ENCODE measurements at places on chromosomes 7 and 10.

- no peak for DNase-seq
These were observed 60.6 kb upstream of the CSTF2T start for GRCh38 chr10:51759896-51760534.

DNA sequence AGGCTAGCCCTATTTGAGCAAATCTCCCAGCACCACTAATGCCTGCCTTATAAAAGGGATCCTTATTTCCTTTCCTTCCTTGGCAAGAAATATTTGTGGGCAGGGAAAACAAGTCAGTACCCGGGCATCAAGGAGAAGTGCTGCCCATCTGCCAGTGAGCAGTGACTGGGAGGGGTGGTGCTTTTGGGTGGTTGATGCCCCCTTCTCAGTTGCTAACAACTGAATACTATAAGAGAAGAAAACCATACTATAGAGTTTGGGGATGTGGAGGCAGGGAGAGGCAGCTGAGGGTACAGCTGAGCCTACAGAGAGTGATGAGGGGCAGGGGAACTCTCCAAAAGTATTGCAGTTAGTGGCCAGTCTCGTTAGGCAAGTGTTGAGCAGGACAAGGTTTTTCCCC, 39.3 kb downstream of the OGDH start:
- DNase-seq, result no peak

GRCh38 chr7:131950758-131951157, 394.3 kb upstream of the PODXL start:
- DNase-seq, result no peak

DNA sequence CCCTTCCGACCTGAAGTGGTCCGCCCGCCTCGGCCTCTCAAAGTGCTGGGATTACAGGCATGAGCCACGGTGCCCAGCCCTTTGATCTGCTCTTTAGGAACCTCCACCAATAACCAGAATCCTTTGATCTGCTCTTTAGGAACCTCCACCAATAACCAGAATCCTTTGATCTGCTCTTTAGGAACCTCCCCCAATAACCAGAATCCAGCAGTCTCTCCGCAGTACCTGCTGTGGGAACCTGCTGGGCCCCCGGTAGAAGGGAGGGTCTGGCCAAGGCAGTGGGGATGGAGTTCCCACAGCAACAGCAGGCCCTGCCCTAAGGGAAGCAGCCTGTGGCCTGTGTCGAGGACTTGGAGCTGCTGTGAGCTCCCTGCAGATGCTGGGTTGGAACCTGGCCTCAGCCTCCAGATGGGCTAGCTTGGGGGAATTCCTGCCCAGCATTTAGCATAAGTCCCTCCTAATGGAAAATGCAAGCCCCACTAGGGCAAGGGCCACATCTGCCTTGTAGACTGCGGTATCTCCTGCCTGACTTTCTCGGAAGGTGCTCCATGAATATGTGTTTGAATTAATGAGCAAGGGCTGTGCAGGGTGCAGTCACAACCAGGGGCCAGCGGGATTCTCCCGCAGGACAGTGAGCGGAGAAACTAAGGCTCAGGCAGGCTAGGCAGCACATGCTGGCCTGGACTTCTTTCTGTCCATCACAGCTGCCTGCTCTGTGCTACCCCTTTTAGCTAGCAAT, 165.8 kb downstream of the UBE2H start:
- no peak for DNase-seq

- DNase-seq, result no peak
These were observed 25.5 kb upstream of the HABP2 start for GRCh38 chr10:113527211-113527906.

GRCh38 chr10:52488606-52489485, 174.8 kb downstream of the DKK1 start:
- DNase-seq, result peak; percentile 25

DNA sequence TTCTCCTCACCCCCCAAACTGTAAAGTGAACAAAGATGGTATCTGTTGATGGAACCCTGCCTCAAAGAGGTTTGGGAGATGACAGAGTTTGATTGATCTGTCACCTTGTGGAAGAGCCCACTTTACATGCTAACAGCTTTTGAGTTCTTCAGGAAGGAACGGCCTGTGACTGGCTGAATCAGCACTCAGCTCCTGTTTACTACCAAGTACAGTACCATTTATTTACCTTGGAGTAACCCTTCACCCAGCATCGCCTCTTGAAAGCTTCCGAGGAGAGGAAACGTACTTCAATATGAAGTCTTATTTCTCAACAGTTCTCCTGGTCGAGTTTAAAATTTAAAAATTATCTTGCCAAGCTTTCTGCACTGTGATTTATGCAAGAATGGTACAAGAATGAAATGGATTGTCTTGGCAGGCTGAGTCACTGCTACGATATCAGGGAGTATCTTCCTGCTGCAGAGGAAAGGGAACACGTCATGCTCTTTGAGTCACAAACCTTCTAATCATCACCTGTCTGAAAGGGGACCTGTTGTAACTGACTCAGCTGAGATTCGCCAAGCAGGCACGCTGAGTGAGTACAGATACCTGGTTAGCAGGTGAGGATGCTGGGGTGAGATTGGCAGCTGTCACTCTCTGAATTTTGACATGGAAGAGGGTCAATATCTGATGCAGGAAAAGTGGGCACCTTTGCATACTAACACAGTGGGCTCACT, 30.1 kb downstream of the KLF6 start:
- DNase-seq, result no peak

DNA sequence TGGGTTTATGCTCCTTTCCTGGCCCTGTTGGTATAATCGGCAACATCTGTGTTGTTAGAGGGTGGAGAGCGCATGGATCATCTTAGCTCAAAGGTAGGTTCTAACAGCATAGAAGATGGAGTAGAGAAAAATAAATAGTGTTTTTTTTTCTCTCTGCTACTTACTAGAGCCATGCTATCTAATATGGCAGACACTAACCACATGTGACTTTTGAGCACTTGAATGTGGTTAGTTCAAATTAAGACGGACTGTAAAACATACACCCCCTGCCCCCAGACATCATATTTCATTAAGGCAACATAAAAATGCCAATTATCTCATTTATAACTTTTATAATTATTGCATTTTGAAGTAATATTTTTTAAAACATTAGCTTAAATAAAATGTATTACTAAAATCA, 525.1 kb downstream of the KIF20B start:
- DNase-seq, result no peak

DNA sequence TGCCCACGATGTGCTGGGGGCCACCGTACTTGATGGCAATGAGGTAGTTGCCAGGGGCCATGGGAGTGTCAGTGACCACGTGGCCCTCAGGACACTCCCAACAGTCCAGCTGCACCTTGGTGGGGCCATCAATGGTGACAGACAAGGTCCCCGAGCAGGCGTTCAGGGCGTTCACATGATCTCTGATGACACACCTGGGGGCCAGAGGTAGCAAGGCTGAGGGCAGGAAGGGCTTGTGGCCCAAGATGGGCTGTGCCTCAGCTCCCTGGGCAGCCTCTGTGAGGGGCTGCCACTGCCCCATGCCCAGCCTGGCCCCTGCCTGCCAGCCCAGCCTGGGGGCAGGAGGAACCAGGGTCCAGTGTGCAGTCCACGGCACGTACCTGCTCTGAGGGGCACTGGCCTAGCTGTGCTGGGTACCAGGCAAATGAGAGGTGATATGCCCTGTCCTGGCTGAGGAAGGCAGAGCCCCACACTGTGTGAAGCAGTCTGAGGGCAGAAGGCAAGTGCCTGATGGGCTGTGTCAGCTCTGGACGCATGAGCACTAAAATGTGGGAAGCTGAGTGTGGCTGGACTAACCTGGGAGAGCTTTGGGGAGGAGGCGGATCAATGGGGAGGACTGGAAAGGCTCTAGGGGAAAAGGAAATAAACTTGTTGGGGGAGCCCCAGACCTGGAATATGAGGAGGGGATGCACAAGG, 3.5 kb upstream of the KCP start:
- DNase-seq, result no peak

DNA sequence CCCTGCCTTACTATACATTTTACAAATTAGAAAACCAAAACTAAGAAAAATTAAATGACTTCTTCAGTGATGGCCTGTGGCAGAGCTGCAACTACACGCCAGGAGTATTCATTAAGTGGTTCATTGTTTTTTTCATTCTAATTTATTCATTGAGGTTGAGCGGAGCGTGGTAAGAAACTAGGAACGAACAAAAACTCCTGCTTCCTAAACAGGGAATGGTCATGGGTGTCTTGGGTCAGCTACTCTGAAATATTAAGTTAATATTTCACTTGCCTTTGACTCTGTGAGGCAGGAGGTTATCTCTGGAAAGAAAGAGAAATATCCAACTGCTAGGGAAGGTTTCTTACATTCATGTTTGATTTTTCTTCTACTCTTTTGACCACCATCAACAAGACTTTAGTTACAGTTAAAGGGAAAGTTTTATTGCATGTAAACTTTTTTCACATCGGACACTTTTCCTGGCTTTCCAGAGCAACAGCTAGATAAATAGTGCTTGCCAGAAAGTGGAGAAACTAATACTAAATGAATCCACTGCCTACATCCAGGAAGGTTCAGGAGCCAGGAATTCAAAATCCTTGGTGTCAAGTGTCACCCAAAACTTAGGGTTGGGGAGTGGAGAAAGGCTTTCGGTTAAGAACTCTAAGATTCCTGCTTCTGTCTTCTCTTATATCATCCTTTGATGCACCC, 896 bp upstream of the GNG11 start:
- no peak for DNase-seq

- DNase-seq, result no peak
These were observed 45.5 kb upstream of the LRRN3 start for GRCh38 chr7:111045449-111045848.

DNA sequence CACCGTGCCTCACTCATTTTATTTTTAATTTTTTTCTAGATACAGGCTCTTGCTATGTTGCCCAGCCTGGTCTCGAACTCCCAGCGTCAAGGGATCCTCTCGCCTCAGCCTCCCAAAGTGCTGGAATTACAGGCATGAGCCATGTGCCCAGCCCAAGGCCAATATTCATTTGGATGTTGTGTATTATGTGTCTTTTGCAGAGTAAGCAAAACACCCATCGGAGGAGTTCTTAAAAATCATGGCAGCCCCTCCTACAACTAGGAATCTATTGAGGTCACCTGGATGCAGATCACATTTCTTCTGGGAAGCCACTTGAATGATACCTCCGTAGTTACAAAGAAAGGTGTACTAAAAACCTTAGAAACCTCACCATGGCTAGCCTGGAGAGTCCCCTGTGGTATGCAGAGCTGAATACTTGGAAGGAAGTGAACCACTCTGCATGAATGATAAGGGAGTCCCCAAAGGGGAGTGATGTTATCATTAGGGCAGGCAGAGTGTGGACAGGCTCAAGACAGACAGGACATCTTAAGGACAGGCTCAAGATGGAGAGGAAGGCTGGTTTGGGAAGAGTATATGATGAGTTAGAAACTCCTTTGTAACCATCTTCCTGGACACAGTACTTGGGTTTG, 185.7 kb downstream of the TAX1BP1 start:
- no peak for DNase-seq

GRCh38 chr7:152120210-152120609, 94.7 kb downstream of the GALNT11 start:
- no peak for DNase-seq

GRCh38 chr10:43219848-43220247, 47.0 kb downstream of the RASGEF1A start:
- no peak for DNase-seq

DNA sequence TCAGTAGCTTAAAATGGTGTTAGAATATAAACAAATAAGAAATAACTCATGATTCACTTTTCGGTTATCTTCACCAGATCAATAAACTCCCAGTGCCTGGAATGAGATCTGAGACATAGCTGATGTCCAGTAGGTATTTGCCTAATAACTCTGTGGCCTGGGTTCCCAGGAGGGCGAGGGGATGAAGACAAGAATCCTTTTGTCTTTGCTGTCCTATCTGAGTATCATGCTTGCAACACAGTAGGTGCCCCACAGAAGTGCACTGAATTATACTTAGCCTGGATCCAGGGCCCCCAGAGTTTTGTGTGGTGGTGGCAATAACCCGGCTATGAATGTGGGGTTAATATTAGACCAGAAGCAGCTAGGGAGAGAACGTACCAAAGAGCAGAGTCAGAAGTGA, 350.1 kb upstream of the AOAH start:
- DNase-seq, result no peak

DNA sequence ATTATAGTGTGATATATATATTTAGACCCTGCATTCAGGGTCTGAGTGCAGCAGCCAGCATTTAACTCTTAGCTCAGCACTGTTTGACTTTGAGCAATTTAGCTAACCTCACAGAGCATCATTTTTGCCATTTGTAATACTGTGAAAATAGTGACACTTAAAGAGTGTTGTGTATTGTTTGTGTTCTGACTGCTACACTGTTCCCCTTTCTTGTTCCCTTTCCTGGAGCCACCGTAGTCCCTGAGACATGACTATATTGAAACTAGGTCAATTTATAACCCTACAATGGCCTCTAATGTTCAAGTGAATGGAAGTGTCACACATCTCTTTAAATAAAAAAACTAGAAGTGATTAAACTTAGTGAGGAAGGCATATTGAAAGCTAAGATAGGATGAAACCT, 20.3 kb upstream of the CD36 start:
- DNase-seq, result no peak

DNA sequence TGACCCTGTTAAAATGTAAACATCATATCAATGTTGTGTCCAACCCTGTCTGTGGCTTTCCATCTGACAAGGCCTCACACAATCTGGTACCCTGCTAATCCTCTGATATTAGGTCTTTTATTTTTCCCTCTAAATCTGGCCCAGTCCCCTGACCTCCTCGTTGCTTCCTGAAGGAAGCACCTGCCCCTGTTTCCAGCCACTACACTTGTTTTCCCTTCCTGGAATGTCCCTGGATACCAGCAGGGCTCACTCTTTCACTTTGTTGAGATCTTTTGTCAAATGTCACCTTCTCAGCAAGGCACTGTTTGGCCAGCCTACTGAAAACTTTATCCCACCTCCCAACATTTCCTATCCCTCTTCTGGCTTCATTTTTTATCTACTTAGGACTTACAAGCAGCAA, 2.1 kb downstream of the SAMD9L start:
- DNase-seq, result peak; percentile 12

- DNase-seq, result no peak
These were observed 84.2 kb upstream of the DIP2C start for GRCh38 chr10:773562-774161.

- DNase-seq, result no peak
These were observed 121.6 kb upstream of the SDK1 start for GRCh38 chr7:3179456-3179855.

GRCh38 chr7:2670720-2671391, 17.1 kb upstream of the AMZ1 start:
- DNase-seq, result peak; percentile 91

DNA sequence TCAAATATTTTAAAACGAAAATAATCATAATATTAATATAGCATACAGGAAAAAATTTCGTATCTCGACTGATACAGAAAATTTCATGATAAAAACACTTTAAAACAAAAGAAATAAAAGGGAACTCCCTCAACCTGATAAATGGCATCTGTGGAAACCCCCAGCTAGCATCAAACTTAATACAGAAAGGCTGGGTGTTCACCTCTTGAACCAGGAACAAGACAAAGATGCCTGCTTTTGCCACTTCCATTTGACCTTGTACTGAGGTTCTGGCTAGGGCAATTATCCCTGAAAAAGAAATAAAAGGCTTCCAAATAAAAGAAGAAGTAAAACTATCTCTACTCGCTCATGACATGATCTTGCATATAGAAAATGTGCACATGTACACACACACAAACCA, 2.5 kb upstream of the ALOX5 start:
- no peak for DNase-seq

GRCh38 chr10:77351386-77351785, 286.2 kb downstream of the KCNMA1 start:
- DNase-seq, result no peak

- DNase-seq, result no peak
These were observed 81.0 kb upstream of the NOBOX start for GRCh38 chr7:144484445-144484844.

- DNase-seq, result peak; percentile 43
These were observed 188.7 kb downstream of the FGFR2 start for GRCh38 chr10:121409466-121410104.

GRCh38 chr7:30968747-30969603, 5.2 kb downstream of the GHRHR start:
- DNase-seq, result no peak

All from iPS-NIHi11 (cell line).